Tongue (tissue), 3 donors: ENCODE measurements at places on chromosomes 12 and 14. TPM values are rescaled to one million over a fixed set of nuclear protein-coding genes. Genes with fewer than 3 reads are reported as not detected.

RNF34 gene
- total RNA-seq = 51.8 TPM

DNA sequence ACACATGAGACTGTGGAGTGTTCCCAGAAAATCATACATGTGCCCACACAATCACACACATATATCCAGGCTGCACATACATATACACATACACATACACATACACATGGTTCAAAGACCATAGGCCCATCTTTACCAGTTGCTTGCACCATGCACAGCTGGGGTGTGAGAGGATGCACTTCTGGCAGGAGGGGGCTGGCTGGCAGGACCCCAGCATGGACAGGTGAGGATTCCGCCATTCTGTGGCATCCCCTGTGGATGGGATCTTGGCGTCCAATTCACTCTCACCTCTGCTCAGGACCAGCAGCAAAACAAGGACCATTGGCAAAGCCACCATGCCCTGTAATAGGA, 7.0 kb downstream of the ITGB7 start:
- DNase-seq = no peak

TBX3 gene
- 55.1 TPM for total RNA-seq

DNA sequence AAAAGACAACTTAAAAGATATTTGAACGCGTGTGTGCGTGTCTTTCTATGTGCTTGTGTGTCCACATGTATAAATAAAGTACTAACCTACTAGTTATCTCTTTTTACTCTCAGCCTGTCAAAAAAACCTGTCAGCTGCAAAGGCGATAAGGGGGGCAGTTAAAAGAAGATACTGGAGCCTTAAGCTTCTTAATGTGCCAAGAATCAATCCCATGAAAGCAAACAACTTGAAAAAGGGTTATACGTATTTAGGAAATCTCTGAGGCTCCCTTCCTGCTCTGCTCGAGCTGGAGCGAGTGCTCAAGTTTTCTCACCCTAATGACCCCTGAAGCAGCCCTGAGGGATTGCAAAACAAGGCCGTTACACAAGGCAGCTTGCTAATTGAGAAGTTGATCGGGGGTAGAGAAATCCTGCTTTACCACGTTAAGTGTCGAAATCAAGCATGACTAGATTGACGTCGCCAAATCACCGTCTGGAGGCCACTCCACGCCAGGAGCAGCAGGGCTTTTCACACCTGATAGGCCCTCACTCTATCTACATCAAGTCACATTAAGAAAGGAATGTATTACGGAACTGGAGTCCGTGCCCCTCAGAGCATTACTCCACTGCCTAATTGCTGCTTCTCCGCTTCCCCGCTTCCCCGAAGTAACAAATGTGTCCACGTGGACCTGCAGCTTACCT, 32.4 kb downstream of the LMO3 start:
- peak; percentile 11 for DNase-seq

NGB gene
- not detected for total RNA-seq

DNA sequence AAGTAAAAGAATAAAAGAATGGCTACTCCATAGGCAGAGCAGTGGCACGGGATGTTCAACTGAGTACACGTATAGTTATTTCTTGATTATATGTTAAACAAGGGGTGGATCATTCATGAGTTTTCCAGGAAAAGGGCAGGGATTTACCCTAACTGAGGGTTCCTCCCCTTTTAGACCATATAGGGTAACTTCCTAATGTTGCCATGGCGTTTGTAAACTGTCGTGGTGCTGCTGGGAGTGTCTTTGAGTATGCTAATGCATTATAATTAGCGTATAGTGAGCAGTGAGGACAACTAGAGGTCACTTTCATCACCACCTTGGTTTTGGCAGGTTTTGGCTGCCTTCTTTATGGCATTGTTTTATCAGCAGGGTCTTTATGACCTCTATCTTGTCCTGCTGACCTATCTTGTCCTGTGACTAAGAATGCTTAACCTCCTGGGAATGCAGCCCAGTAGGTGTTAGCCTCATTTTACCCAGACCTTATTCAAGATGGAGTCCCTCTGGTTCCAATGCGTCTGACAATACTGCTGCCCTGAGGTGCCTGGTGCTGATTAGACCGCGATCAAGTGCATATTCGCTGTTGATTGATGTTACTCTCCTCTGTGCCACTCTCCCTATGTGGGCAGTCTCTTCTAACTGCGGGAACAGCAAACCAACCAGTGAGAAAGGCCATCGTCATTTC, 67.6 kb upstream of the AMN1 start:
- DNase-seq = no peak

DNA sequence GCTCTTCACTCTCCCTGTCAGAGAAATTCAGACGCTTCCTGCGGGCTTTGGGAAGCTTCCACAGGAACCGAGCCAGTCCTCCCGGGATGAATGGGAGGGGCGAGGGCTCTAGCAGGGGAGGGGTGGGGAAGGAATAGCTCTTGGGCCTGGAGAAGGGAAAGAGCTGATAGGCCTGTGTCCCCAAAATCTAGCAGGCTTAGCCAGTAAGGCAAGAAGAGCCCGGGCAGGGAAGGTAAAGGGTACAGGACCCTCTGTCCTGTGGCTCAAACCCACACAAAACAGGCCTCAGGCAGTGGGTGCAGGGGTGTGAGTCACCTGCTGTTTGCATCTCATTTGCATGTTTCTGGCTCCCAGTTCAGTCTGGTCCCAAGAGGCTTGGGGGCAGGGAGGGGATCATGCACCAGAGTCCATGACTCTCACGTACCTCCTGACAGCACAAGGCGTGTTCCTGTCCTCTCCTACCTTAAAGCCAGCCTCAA, 8.7 kb upstream of the SMUG1 start:
- DNase-seq = peak; percentile 73
